ENCODE measurements at places on chromosomes 6 and 20. TPM values are rescaled to one million over a fixed set of nuclear protein-coding genes. Genes with fewer than 3 reads are reported as not detected.

The PACRG gene
- total RNA-seq = 1.4 TPM

The TAGAP gene
- not detected for total RNA-seq

The PPP1R14C gene
- total RNA-seq = 3.6 TPM

The LINC00237 gene
- not detected for total RNA-seq

DNA sequence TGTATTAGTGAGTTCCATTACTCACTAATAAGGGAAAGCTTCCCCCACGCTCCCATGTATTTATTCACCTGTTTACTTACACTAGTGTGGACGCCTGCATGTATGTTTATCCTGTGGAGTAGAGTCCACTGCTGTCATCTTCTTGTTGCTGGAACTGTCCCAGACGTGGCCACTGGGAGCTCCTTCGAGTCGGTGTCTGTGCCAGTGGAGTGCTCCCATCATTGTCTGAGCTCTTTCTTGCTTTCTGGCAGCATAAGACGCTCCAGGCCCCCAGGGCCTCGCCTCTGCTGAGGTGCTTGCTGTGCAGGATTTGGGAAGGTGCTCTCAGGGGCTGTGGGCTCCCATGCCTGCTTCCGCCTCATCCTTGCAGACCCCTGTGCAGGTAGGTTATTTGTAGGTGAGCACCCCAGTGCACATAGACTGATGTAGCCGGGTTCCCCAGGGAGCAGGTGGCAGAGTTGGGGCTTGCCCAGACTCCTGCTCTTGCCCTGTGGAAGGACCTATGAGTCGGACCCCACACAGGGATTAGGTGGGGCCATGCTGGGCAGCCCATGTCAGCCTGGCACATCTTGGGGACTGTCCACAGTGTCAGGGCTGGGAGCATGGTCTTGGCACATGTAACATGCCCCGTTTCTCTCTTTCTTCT is 16.6 kb downstream of the PHACTR3 start:
- no peak overlapping the region for H3K4me3 ChIP-seq
- no peaks in the 10 kb centered on the region for H3K36me3 ChIP-seq
- no peaks in the 10 kb centered on the region for H3K27me3 ChIP-seq
- H3K4me1 ChIP-seq = no peaks in the 10 kb centered on the region
- no peak overlapping the region for H3K27ac ChIP-seq

- peaks cover 20% of the 10 kb centered on the region for H3K4me1 ChIP-seq
- H3K4me3 ChIP-seq = peak overlapping the region; percentile 1
- H3K27me3 ChIP-seq = no peaks in the 10 kb centered on the region
- no peak for DNase-seq
- H3K36me3 ChIP-seq = no peaks in the 10 kb centered on the region
These were observed 35.8 kb downstream of the DTNBP1 start for GRCh38 chr6:15626878-15627674.

DNA sequence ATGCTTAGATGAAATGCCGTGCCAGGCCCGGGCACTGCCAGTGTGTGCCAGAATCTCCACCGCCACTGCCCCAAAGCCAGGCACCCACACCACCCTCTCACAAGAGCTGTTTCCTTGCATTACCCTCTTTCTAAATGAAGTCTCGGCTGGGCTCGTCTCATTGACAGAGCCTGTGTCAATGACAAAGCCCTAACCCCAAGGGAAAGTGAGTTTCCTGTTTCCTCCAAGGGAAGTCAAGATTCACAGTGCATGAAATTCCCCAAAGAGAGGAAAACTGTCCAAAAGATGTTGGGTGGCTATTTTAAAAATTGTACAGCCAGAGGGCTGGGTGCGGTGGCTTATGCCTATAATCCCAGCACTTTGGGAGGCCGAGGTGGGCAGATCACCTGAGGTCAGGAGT is 75.4 kb upstream of the AKAP12 start:
- no peak overlapping the region for H3K27ac ChIP-seq
- peaks cover 5% of the 10 kb centered on the region for H3K27me3 ChIP-seq
- H3K4me1 ChIP-seq = no peaks in the 10 kb centered on the region
- DNase-seq = no peak

DNA sequence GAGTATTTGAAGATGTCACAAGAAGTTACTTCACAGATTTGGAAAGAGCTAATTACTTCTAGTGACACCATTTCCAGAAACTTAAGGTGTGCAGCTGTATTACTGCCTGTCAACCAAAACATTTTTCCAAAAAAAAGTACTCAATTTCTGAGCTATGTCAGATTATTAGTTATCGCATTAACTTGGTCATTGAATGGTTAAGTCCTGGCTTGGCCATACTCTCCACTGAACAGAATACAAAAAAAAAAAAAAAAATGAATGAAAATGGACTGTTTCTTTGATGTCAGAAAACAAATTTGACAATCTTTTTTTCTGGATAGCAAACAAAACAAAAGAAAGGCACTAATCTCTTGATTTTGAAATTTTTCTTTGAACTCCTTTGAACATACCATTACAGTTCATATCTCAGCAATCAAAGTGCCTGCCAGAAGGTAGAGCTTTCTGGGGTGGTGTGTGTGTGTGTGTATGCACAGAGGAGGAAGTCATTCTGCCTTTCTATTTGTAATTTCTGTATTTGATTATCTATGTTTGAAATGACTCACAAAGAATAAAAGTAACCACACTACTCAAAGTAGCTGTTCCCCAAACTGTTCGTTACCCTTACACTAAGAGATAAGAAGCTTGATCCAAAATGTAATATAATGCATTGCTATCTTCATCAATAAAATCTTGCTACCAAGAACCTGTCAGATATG is 210.8 kb upstream of the FUT9 start:
- H3K27me3 ChIP-seq = no peaks in the 10 kb centered on the region
- no peaks in the 10 kb centered on the region for H3K4me1 ChIP-seq
- DNase-seq = no peak
- H3K4me3 ChIP-seq = no peak overlapping the region
- no peaks in the 10 kb centered on the region for H3K36me3 ChIP-seq

DNA sequence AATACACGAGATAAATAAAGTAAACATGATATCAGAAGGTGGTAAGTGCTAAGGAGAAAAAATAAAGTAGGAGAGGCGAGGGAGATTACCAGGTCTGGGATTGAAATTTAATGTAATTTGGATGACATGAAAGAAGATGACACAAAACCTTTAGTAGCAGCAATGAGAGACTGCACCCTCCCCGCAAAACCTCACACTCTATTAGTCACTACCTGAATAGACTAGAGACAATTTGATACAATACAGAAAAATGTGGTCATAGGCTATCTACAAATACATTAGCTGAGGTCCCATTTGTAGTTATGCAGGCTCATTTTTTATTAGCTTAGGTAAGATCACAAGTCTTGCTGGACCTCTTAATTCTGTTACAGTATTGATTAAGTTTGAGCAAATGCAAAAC is 125.5 kb downstream of the LRFN2 start:
- no peak overlapping the region for H3K4me3 ChIP-seq
- H3K27ac ChIP-seq = no peak overlapping the region
- H3K4me1 ChIP-seq = no peaks in the 10 kb centered on the region
- DNase-seq = no peak
- H3K36me3 ChIP-seq = no peaks in the 10 kb centered on the region

DNA sequence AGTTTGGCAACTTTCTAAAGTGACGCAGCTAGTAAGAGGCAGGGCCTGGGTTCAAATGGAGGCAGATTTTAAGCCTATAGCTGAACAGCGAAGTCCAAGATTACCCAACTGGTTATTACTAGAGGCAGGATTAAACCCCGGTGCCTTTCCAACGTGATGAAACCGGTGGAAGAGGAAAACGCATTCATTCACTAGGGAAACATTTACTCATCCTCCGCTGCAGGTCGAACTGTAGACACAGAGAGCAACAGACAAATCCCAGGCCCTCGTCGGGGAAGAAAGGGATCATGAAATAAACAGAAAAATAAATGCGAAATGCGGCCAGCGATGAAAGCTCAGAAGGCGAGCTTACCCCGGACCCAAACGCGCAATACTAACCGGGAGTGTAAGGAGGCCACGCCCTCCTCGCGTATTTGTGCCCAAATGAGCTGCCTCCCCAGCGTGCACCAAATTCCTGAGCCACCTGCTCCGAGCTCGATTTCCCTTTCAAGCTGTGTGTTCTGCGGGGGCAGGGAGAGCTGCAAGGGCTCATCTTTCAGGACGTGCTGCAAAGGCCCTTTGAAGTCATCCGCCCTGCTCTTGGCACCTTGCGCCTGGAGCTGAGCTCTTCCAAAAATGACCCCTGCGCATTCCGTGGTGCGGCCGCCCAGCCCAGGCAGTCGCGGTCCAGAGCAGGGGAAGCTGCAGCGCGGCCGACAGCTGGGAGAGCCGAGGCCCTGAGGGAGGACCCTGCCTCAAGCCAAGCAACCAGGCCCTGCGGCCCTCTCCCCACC is 46.9 kb downstream of the PDYN start:
- no peak for DNase-seq
- H3K27me3 ChIP-seq = peaks cover 37% of the 10 kb centered on the region
- H3K27ac ChIP-seq = no peak overlapping the region
- H3K36me3 ChIP-seq = no peaks in the 10 kb centered on the region
- H3K4me3 ChIP-seq = peak overlapping the region; percentile 51
- H3K4me1 ChIP-seq = peaks cover 13% of the 10 kb centered on the region

- no peaks in the 10 kb centered on the region for H3K27me3 ChIP-seq
- no peak overlapping the region for H3K27ac ChIP-seq
- no peak for DNase-seq
- no peaks in the 10 kb centered on the region for H3K4me1 ChIP-seq
These were observed 340.6 kb upstream of the SASH1 start for GRCh38 chr6:148001844-148002642.

GRCh38 chr6:112225691-112226090 is 28.7 kb downstream of the LAMA4 start:
- H3K4me1 ChIP-seq = peaks cover 73% of the 10 kb centered on the region
- H3K36me3 ChIP-seq = peaks cover 19% of the 10 kb centered on the region
- DNase-seq = no peak

DNA sequence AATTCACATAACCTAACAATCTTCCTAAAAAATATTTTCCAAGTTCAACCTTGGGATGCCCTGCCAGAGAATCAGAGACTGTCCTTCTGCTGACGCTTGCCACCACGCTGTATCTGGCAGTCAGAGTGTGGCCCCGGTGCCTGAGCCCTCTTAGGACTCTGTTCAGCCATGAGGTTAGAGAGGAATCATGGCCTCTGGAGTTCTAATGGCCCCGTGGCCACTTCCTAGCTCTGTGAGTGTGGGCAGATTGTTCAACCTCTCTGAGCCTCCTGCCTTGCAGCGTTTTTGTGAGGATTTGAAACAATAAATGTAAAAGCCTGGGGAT is 2.2 kb downstream of the BPHL start:
- no peak overlapping the region for H3K4me3 ChIP-seq
- H3K27ac ChIP-seq = no peak overlapping the region
- H3K27me3 ChIP-seq = no peaks in the 10 kb centered on the region
- peaks cover 11% of the 10 kb centered on the region for H3K4me1 ChIP-seq
- DNase-seq = no peak

DNA sequence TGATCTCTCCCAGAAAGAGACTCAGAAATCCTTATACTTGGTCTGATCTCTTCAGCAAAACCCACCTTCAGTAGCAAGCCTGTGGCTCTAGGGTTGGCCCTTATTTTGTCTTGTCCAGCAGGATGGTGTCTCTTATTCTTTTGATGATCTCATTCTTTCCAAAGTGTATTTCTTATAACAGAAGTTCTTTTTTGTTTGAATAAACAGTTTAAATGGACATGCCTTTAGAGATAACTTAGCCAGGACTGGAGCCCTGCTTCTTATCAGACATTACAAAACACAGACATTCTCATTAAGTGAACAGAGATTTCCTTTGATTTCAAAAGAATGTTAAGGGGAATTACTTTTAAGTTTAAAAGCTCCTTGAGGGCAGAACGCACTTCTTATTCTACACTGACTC is 31.7 kb downstream of the KCNS1 start:
- H3K4me1 ChIP-seq = peaks cover 22% of the 10 kb centered on the region
- H3K36me3 ChIP-seq = no peaks in the 10 kb centered on the region
- DNase-seq = no peak
- no peaks in the 10 kb centered on the region for H3K27me3 ChIP-seq

DNA sequence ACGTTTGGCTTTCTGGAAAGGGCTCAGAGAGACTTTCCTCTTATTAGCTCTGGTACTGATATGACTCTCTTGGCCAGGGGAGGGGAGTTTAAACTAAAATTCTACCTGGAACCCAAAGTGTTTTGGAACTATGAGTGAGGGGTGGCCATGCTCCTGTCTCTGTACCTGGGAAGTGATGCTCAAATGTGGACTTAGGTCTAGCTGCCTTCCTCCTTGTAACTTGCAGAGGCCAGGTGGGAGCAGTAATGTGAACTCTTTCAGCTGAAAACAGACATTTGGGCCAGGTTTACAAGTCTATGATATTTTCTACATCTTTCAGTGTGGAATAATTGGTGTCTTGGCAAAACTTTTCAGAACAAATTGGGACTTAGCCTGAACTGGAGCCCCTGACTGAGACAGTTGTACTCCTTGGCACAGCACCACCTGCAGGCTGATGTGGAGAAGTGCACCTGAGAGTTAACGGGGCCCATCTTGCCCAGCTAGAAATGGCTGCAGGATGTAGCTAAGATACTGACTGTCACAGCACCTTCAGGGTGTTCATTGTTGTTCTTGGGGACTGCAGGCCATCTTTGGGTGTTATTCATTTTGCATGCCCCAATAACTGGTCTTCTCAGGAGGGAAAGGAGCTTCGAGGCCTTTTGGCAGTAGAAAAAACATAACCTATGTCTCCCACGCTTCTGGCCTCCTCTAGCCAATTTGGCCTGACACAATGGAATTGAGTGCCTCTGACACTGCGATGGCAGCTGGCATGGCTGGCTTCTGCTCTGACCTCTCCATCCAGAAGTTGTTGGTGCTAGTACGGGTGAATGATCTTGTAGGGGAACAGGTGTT is 37.1 kb downstream of the CD109 start:
- no peak overlapping the region for H3K27ac ChIP-seq
- H3K4me1 ChIP-seq = peaks cover 9% of the 10 kb centered on the region
- DNase-seq = peak; percentile 80
- no peak overlapping the region for H3K4me3 ChIP-seq
- peaks cover 16% of the 10 kb centered on the region for H3K36me3 ChIP-seq

GRCh38 chr6:117463762-117464665 is 18.5 kb upstream of the DCBLD1 start:
- H3K4me1 ChIP-seq = peaks cover 14% of the 10 kb centered on the region
- peak overlapping the region; percentile 57 for H3K4me3 ChIP-seq
- H3K36me3 ChIP-seq = no peaks in the 10 kb centered on the region
- peak; percentile 70 for DNase-seq
- no peaks in the 10 kb centered on the region for H3K27me3 ChIP-seq

DNA sequence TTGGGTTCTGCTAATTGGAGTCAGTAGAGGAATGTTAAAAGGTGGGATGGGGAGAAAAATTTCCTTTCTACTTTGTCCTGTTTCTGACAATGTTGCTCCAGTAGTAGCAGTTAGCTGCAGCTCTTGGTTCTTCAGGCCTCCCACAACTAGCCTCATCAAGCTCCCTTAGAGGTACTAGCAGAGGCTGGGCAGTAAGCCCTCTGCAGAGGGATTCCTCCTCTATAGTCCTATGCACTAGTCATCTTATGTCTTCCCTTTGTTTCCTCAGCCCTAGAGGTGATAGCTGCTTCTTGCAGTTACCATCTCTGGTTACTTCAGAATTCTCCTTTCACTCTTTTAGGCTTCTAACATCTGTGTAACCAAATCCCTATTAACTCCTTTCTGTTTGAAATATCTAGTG is 99.8 kb downstream of the FILIP1 start:
- H3K4me3 ChIP-seq = no peak overlapping the region
- no peak for DNase-seq
- no peaks in the 10 kb centered on the region for H3K36me3 ChIP-seq
- no peak overlapping the region for H3K27ac ChIP-seq

- H3K4me1 ChIP-seq = peaks cover 9% of the 10 kb centered on the region
- DNase-seq = no peak
- peak overlapping the region; percentile 10 for H3K27ac ChIP-seq
- H3K4me3 ChIP-seq = no peak overlapping the region
These were observed 175.4 kb upstream of the ZNF217 start for GRCh38 chr20:53769041-53769440.

- no peaks in the 10 kb centered on the region for H3K36me3 ChIP-seq
- no peak overlapping the region for H3K27ac ChIP-seq
- H3K4me1 ChIP-seq = no peaks in the 10 kb centered on the region
These were observed 79.2 kb downstream of the PRND start for GRCh38 chr20:4800676-4801449.

Data from osteoblast (primary cell).